ENCODE measurements at places on chromosomes 13 and 19.

DNA sequence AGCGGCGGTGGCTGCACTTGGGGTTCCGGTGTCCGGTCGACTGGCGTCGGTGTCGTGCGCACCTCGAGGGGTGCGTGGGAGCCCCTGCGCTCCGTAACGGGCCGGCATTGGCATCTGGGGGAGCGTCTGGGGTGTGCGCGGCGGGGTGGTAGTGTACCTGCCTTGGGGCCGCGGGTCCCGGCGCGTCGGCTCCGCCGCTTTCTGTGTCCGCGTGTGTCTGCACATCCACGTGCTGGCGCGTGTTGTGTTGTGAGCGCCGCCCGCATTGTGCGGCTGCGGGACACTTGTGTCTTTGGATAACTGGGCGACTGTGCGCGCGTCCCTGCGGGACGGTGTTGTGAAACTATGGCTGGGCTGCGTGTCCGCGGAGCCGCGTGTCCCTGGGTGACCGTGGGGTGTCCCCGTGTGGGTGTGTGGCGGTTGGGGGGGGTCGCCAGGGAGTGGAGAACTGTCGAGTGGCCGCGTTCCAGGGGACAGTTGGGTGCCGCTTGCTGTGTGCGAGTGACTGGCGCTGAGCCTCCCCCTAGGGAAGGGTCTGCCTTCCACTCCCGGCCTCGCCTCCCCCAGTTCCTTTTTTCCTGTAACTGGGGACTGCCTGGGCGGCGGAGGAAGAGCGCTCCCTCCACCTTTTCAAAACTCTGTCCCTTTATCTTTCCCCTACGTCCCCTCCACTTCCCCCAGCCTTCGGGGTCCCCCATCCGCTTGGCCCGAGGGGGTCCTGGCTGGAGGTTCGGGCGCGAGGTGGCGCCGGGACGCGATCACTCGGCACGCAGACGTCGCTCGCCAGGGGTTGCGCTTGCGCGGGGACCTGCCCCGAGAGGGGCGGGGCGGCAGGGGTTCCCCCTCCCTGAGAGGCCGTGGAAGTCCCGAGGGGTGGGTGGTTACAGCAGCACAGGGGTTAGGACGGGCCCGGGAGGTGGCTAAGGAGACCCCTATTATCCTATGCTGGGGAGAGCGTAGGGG is 5.7 kb upstream of the NFIC start:
- peak; percentile 83 for DNase-seq

DNA sequence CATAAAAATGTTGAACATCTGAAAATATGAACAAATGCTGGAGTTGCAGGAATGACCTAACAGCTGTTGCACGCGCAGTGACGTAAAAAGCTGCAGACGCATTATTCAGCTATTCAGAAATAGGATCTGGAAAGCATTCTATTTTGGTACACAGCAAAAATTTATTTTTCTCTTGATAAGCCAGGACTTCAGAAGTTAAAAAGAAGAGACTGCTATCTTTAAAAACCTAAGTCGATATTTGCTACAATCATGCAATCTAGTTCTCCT is 36.9 kb upstream of the STARD13 start:
- peak; percentile 49 for DNase-seq

DNA sequence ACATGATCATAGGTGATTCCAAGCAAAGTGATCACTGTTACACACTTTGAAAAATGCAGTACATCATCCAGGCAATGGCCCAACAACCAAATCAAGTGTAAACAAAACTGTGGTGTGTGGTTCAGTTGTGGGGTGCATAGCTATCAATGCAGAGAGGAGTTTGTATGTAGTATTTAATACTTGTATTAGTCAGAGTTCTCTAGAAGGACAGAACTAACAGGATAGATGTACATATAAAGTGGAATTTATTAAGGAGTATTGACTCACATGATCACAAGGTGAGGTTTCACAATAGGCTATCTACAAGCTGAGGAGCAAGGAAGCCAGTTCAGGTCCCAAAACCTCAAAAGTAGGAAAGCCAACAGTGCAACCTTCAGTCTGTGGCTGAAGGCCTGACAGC is 249.3 kb upstream of the HTR2A start:
- no peak for DNase-seq

DNA sequence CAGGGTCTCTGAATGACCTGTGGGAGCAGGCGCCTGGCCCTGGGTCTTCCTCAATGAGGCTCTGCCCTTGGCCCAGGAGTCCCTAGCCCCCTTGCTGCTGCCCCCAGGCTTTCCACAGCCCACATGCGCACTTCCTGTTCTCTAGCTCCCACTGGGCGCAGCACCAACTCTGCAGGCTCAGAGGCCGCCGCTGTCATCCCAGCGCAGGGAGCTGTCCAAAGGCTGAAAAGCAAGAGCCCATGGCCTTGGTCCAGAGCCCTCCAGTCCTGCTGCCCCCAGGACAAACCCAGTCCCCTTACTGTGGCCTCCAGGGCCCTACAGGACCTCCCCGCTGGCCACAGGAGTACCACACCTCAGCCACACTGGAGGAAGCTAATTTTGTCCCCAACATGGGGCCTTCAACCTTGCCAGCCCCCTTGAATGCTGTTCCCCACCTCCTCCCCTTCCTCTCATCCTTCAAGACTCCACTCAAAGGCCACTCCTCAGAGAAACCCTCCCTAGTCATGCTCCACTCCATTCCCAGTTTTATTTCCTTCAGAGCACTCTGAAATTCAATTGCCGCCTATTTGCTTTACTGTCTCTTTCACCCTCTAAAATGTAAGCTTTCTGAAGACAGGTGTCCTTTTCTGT is 8.0 kb upstream of the POU2F2 start:
- peak; percentile 24 for DNase-seq

DNA sequence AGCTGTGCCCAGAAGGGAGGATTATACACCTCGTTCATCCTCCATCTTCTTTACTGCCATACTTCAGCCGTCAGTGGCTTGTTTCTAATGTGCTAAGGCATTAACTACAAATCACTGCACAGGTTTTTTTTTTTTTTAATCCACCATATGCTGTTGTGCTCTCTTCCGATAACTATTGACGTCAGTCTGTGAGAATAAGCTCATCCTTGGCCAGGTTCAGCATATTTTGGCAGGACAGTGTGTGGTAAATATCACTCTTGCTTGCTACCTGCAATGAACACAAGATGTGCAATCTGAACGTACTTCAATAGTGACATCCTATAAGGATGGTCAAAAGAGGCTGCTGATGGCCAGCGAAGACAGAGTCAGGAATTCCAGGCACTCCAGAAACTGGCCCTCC is 2030.7 kb upstream of the PCDH20 start:
- DNase-seq, result no peak

DNA sequence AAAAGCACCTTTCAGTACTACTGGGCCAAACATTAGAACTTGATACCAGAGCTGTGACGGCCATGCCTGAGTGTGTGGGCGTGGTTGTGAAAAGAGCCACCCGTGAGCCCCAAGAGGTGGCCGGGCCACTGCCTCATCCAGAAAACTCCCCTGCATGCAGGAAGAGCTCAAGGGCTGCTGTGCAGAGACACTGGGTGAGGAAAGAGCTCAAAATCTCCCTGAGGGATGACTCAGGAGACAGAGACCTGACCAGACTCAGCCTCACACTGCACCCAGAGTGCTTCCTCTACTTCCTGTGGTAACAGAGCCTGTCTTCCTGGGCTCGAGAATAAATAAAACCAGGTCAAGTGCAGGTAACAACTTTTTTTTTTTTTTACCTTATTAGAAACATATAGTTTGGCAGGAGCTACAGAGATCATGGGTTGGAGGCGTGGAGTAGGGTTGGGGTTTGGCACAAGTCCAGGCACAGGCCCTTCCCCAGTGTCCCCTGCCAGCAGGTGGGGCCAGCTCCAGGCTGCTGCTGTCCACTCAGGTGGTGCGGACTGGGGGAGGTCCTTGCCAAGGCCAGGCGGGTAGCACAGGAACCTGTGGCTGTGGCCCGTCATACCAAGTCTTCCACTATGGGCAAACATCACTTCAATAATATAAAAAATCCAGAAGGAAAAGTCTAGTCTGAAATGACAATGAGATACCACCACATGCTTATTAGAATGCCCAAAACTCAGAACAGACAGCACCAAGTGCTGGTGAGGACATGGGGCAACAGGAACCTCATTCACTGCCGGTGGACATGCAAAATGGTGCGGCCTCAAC is 25.5 kb downstream of the ELL start:
- no peak for DNase-seq

DNA sequence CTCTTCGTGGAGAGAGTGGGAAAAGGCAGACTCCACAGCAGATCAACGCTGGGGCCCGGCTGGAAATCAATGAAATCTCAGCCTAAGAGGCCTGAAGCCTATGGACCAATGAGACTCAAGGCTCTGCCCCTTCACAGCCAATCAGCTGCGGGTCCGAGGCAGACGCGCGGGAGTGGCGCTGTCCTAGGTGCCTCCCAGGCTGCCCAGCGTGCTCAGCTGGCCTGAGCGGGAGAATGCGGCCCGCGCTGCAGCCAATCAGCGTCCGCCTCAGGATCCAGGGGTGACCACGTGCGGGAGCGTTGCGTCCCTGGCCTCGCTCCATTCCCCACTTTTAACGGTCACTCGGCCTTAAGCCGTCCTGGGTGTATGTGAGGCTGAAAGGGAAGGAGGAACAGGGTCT is at the start of gene ZBTB32:
Gene ZBTB32, plus strand, starts transcription at position 341 of the 400 bp plus-strand sequence. CDS start 10,069 bp downstream, outside the sequence.
- peak; percentile 28 for DNase-seq

DNA sequence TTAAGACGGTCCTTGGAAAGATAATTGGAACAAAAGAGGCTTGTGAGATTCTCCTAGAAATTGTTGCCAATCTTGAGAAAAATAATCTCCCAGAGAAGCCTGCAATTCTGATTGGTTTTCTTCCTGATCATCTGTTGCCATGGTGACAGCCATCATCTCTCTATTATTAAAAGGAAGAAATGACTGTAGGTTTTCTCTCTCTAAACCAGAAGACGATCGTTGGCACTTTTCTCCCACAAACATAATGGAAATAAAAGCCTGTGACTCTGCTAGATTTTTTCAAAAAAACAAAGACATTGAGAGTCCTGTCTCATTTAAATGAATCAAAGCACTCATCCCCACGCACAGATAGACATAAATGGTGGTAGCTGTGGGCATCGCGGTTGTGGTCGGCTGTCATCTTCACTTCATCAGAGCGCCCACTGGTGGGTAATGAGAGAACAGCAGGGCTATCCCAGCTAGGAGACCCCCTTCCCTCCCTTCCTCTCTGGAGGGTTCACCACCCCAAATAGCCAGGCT is 21.7 kb upstream of the CALM3 start:
- no peak for DNase-seq

GRCh38 chr13:33119856-33120543 is 103.8 kb downstream of the KL start:
- DNase-seq, result no peak

DNA sequence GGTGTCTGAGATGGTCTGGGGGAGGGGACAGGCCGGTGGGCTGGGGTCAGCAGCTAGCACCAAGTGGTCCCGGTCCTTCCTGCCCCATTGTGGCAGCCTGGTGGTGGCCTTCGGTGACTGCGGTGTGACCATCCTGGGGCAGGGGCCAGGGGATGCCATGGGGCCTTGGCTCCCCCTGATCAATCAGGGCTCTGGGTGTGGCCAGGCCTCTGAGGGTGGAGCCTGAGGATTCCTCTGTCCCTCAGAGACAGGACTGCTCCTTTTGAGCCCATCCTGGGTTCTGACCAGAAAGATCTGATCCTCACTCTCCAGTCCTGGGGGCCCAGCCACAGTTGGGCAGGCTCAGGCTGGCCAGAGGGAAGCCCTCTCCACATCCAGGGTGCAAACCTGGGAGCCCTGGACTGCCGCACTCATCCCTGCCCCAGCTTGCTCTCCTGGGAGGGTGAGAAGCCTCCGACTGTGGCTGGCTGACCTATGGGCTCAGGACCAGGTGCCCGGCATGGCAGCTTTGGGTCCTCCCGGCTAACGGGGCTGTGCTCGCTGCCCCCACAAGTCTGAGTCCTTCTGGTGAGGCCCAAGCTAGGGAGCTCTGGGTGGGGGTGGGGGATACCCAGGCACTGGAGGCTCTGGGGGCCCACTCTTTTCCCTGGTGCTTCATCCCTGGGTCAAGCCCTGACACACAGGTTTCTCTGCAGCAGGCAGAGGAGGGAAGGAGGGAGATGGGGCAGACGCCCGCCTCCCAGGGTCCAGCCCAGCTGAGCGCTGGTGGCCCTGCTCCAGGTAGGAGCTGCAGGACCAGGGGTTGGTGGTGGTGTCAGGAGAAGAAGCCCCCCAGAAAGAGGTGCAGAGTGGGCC is 59.5 kb downstream of the IER2 start:
- DNase-seq, result peak; percentile 28

DNA sequence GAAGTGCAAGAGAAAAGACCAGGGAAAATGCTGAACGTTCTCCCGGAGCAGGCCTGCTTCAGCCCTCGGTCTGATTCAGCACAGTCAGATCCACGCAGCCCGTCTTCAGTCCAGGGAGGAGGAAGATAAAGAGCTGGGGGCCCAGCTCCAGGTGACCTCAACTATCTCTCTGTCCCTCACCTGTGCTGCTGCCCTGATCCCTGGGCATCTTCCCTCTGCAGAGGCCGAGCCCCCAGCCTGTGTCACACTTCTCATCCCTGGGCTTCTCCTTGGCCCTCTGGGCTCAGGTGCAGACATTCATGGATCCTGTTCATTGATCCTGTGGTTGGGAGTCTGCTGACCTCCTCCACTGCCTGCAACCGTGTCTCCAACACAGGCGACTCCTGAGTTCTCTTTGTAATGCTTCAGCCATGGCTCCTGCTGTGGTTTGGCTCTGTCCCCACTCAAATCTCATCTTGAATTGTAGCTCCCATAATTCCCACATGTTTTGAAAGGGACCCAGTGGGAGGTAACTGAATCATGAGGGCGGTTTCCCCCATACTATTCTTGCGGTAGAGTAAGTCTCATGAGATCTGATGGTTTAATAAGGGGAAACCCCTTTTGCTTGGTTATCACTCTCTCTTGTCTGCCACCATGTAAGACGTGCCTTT is 27.9 kb downstream of the COL4A2 start:
- DNase-seq, result no peak
